ENCODE measurements at places on chromosomes 3 and 15.

DNA sequence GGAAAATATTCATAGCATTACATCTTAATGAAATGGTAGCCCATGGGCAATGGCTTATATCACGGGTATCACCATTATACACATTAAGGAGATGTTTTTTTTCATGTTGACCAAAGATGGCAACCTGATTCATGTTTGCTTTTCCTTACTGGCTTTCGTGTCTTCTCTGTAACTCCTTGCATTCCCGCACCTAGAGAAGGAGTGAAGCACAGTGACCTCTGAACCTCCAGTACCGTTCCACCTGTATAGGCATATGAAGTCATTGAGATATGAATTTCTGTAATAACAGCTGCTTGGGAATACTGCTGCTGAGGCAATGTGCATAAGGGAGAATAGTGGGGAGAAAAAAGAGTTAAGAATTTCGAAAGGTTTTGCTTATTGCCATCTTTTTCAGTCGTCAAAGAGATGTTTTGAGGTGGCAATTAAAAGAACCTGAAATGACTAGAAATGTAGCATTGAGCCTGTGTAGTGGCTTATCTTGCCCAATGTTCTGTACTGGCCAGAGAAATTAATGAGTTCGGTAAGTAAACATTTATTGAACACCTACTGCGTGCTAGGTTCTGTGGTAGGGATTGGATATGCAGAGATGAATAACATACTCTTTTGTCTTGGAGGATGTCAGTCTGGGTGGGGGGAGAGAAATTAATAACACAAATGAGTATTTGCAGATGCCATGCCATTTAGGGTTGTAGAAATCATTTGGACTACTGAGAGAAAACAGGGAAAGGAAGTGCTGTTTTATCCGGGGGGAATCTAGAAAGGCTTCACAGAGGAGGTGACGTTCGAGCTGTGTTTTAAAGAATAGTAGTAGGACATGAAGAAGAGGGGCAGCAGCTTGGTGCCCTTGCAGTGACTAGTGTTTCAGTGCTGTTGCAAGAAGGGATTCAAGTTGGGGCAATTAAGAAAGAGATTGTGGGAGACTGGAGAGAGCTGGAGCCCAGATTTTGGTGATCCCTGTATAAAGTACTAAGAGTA is 2.5 kb downstream of the FEM1B start:
- no peak for DNase-seq

DNA sequence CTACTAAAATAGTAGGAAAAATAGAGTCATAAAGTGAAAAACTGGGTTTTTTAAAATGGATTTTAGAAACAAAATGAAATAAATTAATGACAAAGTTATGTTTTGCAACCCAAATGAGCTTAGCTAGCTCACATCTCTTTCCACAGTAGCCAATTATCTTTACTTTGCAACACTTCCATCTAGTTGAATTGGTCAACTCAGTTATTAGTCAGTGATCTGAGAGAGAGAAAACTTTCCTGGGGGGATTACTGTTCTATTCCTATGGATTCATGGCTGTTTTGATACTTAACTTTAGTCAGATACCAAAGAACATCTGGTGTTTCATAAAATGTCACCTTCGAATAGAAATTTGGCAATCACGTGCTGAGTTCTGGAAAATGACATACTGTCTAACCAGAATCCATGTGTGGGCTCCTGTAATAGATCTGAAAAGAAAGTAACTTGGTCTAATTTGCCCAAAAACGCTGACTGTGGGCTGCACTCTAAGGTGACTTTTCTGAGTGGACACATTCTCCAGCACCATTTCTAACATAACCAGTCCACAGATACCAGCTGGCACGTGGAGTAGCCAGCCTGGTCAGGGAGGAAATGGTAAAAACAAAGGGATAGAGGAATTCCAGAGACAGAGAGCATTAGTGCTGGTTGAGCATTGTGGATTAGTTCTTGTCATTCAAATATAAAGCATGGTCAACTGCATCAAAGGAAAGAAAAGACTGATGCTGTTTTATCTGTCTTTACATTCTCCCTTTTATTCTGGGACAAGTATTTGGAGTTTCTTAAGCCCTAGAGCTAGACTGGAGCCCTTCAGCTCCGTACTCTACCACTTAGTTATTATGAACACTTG is 45.2 kb upstream of the CCDC80 start:
- no peak for DNase-seq

- DNase-seq: no peak
These were observed 157.7 kb downstream of the PDE8A start for GRCh38 chr15:85139391-85139790.

- no peak for DNase-seq
These were observed 132.0 kb upstream of the IL12A start for GRCh38 chr3:159856590-159857104.

GRCh38 chr3:114370537-114371174 is 76.8 kb downstream of the TIGIT start:
- DNase-seq: no peak

DNA sequence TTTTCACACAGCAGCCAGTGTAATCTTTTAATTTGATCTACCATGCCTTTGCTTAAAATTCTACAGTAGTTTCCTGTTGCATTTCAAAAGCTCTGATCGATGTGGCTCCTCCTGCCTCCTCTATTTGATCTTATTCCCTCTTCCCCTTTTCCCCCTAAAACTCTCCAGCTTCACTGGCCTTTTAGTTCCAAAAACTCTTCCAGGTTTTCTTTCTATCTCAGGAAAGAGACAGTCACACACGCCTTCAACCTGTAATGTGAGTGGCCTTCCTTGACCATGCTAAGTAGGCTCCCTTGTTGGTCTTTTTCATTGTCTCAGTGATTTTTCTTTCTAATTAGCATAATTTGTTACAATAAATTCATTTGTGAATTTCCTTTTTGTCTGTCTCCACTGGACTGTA is 985 bp downstream of the TEX9 start:
- DNase-seq: no peak

DNA sequence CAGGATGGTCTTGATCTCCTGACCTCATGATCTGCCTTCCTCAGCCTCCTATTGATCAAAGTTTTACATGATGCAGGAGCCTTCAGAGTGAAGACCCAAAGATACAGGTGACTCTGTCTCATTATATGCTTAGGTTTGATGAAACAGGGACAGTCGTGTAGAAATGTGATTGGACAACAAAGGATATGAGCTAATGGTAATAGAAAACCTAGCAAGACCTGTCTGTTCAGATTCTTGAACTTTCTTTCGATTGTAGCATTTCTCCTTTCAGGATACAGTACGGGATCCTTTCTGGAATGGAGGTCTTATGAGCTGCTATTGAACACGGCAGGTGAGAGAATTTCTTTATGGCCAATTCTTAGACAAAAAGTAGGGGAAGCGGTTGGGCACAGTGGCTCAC is at the start of gene ACKR2:
Gene ACKR2 (plus strand): TSS at position 244 of the 400 bp plus-strand sequence. CDS start 55,058 bp downstream, outside the sequence.
- no peak for DNase-seq

DNA sequence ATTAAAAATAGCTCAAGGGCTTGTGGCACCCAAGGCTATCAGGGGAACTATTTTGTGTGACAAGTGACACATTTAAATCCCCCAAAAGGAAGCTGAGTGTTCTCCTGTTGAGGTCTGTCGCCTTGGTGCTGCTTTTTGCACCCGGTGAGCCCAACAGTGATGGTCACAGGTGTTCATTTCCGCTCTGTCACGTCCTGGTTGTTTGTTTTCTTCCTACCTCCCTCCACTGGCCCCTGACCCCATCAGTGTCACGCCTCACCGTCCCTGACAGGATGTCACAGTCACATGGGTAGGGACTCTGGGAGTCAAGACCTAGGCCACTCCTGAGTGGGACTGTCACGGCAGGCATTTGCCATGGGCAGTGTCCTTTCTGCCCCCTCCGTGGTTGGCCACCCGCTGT is 11.2 kb downstream of the SLCO3A1 start:
- DNase-seq: no peak

GRCh38 chr15:88498996-88499395 is 31.5 kb downstream of the MRPS11 start:
- DNase-seq: no peak

- no peak for DNase-seq
These were observed 110.7 kb upstream of the EPHA3 start for GRCh38 chr3:88996691-88997090.

GRCh38 chr3:131688370-131688769 is 185.6 kb upstream of the MRPL3 start:
- no peak for DNase-seq

GRCh38 chr3:77489216-77489615 is 449.3 kb downstream of the ROBO2 start:
- DNase-seq: no peak

DNA sequence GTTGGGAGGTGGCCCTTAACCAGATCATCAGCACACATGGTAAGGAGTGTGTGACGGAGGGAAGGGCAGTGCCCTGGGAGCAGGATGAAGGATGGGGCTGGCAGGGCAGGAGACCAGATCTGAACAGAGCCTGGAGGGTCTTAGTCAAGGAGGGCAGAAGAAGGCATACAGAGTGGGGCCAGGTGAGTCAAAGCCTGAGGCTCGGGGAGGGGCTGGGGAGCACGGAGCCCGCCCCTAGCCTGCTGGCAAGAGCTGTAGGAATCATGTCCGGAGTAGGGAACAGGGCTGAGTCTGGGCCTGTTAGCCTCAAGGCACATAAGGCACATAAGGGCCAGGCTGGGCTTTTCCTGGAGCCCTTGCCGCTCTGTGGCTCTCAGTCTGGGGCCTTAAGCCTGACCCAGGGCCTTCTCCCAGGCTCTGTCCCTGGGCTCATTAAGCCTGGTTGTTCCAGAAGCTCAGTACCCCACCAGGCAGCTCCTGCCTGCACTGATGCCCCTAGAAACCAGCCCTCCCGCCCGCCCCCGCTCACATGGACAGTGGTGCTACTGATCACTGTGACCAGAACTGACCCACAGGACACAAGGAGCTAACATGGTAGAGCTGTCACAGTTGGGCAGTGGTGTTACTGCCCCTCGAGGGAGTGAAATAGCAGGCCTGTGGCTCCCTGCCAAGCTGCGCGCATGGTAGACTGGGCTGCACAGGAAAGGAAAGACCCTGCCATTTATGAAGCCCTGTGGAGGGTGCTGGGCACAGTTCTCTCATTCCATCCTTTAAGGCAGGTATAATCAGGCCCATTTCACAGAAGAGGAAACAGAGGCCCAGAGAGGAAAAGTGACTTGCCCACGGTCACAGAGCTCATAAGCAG is 14.6 kb downstream of the ISG20 start:
- DNase-seq: no peak

GRCh38 chr15:72147418-72147817 is 29.2 kb downstream of the SENP8 start:
- no peak for DNase-seq

DNA sequence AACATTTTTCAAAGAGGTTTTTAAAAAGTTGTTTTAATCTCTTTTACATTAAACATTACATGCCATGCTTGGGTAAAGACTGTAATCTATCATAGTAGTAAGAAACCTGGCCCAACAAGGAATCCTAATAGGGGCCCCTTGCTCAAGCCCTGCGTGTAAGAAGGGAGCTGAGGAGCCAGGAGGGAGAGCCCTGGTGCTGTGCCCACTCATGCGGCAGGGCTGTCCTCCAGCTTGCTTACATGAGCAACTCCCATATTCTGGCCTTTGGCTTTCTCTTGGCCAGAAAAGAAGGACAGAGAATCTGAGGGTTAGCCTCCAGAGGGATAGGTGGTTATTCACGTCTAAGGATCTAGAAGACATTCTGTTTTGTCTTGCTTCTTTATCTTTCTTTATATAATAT is 49.8 kb downstream of the KBTBD12 start:
- no peak for DNase-seq

DNA sequence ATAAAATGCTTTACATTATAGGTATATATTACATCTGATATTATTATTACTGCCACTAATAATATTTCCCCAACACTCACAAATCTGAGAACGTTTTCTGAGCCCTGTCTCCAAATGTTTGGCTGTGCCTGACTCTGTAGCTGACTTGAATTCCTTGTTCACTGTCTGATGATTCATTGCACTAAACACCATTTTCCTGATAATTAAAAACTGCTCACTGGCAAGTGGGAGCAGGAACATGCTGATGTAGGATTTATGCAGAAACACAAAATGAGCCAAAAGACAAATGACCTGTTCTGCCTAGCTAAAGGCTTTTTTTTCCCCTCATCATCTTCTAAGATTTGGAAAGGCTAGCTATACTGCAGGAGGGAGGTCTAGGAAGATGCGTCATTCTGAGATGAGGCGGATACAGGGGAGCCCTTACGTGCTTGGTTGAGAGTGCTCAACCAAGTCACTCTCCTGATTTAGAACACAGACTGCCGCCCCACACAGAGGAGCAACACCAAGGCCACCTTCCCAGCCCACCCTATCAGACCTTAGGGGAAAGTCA is 380.7 kb downstream of the EPHB1 start:
- no peak for DNase-seq

GRCh38 chr3:151688571-151688970 is 45.2 kb upstream of the AADACL2 start:
- no peak for DNase-seq

DNA sequence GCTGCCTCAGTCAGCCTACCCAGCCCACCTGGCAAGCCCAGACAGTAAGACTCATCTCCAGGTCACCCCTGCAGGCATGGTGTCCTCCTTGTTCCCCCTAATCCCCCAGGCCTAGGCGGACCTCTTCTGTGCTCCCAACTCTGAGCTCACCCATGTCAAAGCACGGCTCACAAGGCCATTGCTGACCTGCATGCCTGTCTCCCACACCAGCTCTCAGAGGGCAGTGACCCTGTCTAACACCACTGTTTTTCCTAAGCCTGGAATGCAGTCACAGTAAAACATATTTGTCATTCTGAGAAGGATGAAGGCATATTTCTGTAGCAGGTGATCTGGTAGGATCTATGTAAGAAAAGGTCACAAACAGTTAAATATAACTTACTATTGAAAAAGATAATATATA is 110.3 kb upstream of the HACD2 start:
- no peak for DNase-seq

GRCh38 chr3:138740072-138740471 is 94.7 kb downstream of the PIK3CB start:
- no peak for DNase-seq

DNA sequence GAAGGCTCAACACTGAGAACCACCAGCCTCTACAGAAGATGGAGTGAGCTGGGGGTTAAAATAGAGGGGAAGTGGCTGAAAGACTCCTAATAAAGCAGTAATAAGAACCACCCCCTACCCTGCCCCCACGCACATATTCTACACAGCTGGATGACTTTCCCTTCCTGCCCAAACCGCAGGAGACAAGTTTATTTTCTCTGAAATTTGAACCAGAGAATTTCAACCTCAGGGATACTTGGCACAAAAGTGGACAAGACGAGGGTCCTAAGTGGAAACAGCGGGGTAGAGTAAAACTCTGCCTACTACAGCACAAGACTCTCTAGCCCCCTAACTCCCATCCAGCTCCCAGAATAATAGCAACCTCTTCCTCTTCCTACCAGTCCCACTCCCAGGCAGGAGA is 28.4 kb downstream of the USF3 start:
- no peak for DNase-seq

- DNase-seq: no peak
These were observed 832.9 kb downstream of the OTOL1 start for GRCh38 chr3:162329514-162329913.

DNA sequence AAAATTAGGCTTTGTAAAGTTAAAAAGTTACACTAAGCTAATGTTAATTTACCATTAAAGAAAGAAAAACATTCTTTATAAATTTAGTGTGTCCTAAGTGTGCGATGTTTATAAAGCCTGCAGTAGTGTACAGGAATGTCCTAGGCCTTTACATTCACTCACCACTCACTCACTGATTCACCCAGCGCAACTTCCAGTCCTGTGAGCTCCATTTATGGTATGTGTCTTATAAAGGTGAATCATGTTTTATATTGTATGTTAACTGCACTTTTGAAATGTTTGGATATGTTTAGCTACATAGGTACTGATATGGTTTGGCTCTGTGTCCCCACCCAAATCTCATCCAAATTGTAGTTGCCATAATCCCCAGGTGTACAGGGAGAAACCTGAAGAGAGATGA is 549.7 kb upstream of the EPHA6 start:
- no peak for DNase-seq

GRCh38 chr3:71865727-71866126 is 80.8 kb upstream of the PROK2 start:
- no peak for DNase-seq

Measured in stimulated activated CD4-positive, alpha-beta T cell treated with anti-CD3 and anti-CD28 coated beads, Interleukin-12 subunit alpha, Interleukin-12 subunit beta, amount 100 ng/mL, for 48 hours (primary cell).